ENCODE measurements at places on chromosomes 1 and 21.

DNA sequence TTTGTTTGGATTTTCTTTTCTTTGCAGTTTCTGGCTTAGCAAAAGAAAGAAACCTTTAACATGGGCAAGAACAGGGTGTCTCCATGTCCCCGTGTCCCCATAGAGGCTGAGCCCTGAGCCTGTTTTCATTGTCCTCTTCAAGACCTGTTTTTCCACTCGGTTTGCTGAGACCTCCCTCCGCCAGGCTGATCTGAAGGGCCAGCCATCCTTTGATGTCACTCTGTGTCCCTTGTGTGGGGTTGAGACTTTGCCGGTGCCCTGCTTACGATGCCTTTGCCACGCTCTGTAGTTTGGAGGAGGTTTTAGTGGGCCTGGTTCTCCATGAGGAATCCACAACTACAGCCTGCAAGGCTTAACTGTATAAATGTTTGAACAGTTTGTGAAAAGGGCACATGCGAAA lies 23.8 kb downstream of the IFNGR2 start:
- DNase-seq = no peak

- DNase-seq = no peak
Observed at GRCh38 chr1:201706109-201706508, 122.8 kb upstream of the IPO9 start.

DNA sequence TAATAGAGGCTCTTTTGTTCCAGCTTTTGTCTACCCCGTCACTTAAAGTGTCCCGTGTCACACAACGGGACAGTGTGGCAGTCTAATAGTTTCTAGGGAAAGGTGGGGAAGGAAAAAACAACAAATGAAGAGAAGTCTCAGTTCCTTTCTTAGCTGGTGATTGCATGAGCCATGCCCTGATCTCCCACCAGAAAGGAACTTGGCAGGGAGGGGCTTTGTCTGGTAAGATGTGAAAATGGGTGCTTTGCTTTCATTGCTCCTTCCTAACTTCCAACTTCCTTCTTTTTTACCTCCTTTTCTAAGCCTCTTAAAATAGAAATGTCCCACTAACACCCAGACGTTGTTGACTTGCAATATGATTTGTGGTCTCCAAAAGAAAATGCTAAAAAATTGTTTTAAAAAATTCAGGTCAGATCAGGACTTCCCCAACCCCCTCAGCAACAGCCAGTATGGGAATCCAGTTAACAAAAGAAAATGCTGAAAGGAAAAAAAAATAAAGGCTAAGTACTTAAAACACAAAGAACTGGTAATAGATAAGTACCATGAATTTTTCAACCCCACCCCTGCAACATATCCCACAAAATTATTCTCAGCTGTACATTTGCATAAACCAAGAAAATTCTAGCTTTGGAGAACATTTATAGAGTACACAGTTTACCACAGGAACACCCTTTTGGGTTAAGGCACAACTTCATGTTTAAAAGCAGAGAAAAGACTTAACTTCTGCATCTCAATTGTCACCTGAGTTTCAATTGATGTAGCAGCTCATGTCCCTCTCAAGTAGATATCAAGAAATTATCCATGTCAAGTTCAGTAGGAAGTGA lies 106.2 kb downstream of the NIBAN1 start:
- no peak for DNase-seq

DNA sequence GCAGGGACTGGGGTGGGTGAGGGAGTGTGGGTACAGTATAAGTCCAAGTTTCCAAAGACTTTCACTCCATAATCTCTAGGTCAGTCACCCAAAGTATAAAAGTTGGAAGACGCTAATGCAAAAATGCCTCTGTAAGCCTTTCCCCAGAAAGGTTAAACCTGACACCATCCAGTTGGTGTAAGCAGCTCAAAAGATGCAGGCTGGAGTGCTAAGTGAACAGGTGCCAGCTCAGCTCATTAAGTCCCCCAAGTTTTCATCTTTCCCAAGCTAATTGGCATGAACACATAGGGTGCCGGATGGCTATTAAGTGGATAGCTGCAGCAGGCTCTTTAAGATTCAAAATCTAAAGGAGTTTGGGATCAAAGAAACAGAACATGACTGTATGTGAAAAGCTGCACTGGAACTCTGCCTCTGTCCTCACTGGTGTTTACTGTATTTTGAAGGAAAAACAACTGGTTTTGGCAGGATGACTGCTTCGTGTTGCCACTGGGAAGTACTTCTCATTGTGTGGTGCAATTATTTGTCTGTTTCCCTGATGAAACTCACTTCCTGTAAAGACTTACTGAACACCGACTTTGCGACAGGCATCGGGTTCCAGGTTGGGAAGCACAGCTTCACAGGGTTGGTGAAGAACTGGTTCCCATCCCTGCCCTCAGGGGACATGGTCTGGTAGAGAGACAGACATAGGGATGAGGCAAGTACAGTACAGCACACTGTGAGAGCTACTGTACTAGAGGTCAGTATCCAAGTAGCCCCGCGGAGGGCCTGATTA lies 152.7 kb downstream of the DAB1 start:
- DNase-seq = no peak

GRCh38 chr21:31880816-31881215 lies 8.0 kb downstream of the HUNK start:
- no peak for DNase-seq

GRCh38 chr1:158818560-158818959 lies 12.6 kb upstream of the MNDA start:
- no peak for DNase-seq

- no peak for DNase-seq
Observed at GRCh38 chr1:230707732-230708630, 5.9 kb downstream of the AGT start.

GRCh38 chr1:19046972-19047731 lies 90.7 kb upstream of the IFFO2 start:
- DNase-seq = no peak

- no peak for DNase-seq
Observed at GRCh38 chr1:25774206-25774803, 25.7 kb upstream of the SELENON start.

DNA sequence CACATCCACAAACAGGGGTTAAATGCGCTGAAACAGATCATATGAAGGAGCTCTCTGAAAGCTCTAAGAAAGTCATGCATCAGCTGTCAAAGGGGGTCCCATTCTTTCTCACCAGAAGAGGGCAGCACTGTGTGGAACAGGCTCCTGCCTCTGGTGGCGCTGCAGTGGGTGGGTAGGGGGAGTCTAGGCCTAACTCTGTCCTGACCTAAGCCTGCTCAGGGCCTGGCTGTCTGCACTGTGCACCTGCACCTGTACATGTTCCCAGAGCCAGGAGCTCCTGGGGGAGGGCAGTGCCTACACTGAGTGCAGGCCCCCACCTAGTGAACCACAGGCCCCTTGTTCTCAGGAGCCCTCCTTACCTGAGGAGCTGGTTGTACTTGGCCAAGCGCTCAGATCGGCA lies 16.0 kb downstream of the ENO1 start:
- no peak for DNase-seq

GRCh38 chr1:9687120-9687873 lies 35.8 kb downstream of the PIK3CD start:
- peak; percentile 55 for DNase-seq

DNA sequence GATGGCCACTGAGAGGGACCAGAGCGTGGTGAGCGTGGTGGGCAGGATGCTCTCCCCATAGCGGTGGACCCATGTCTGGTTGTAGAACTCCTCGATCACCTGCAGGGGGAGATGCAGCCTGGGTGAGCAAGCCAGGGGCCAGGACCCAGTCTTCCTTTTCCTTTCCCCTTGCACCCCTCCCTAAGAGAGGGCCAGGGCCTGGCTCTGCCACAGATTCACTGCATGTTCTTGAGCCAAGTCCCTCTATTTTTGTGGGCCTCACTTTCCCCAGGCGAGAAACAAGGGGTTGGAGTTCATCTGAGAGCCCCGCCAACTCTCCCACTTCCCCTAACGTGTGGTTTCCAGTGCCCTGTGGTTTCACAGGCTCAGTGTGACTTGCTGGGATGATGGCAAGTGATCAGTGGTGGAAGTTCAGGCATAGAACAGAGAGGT lies 27.5 kb downstream of the SLC2A1 start:
- DNase-seq = no peak

GRCh38 chr1:65872301-65872700 lies 79.6 kb downstream of the PDE4B start:
- no peak for DNase-seq

GRCh38 chr1:29970747-29971325 lies 734.5 kb downstream of the PTPRU start:
- DNase-seq = no peak

DNA sequence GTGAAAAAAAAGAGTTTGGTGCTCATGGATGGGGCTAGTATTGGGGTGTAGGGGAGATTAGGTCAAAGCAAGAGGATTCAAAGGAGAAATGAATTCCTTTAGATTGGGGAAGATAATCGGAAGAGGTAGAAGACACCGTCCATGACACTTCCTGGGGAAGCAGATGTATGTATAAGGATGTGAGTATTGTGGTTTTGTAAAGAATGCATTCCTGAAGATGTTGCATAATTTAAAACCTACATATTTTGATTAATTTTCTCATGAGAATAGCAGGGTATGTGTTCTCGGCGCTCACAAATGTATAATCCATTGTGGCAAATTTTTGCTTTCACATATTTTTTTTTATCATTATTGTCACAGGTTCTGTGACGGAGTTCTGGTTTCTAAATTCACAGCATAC lies 5.5 kb upstream of the LGALS8 start:
- no peak for DNase-seq

DNA sequence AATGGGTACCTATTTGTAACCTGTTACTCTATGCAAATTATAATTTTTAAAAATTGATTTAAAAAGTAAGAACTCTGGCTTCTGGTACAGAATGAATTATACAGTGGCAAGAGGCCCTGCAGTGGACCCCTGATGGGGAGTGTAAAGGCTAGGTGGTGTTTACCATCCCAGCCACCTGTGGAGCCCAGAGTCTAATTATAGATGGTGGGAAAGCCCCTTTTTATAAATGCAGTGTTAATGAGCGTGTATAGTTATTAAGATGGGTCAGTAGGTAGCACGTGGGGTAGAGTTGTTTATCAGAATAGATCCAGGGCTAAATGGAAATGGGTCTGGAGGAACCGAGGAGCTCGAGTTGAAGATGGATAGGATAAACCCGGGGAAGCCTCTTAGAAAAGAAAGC lies 13.9 kb upstream of the PRELP start:
- no peak for DNase-seq

DNA sequence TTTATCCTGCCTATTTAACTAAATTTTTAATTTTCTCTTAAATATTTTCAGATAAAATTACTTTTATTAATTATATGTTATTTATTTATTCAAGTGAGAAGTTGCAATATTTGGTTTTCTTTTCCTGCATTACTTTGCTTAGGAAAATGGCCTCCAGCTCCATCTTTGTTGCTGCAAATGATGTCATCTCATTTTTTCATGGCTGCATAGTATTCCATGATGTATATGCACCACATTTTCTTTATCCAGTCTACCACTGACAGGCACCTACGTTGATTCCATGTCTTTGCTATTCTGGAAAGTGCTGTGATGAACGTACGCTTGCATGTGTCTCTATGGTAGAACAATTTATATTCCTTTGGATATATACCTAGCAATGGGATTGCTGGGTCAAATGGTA lies 186.9 kb upstream of the LYPLAL1 start:
- DNase-seq = no peak

DNA sequence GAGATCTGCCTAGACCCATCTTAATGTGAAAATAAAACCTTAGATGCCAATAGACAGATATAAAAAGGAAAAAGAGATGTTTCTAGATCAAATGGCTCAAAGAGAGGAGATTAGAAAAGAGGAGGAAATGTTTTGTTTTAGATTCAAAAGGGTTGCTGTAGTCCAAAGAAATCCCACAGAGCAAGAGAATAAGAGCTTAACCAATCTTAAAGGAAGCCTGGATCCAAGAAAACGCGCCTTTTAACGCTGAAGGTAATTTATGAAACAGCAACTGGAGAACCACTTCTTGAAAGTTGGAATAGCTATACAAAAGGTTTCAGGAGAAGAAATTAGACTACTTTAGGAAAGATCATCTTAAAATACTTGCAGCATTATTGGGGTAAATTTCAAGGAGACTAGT lies 298.8 kb downstream of the BRINP2 start:
- DNase-seq = no peak

GRCh38 chr1:78619803-78620579 lies at the start of gene IFI44L:
IFI44L (plus strand) TSS chr1:78620448; CDS start chr1:78627916, 7,468 bp downstream.
- DNase-seq = peak; percentile 27

- DNase-seq = no peak
Observed at GRCh38 chr1:217482356-217483102, 148.4 kb downstream of the GPATCH2 start.

- no peak for DNase-seq
Observed at GRCh38 chr1:44784094-44785028, 3.6 kb downstream of the BEST4 start.

GRCh38 chr1:164588516-164589341 lies 29.7 kb downstream of the PBX1 start:
- no peak for DNase-seq

GRCh38 chr1:54280651-54281050 lies 80.7 kb downstream of the MRPL37 start:
- no peak for DNase-seq

GRCh38 chr21:38793926-38794713 lies 11.6 kb upstream of the ETS2 start:
- no peak for DNase-seq

- DNase-seq = no peak
Observed at GRCh38 chr1:1206376-1206965, at the start of gene TNFRSF18. TNFRSF18 (minus strand) TSS chr1:1206592; CDS start chr1:1206571, 21 bp downstream.

DNA sequence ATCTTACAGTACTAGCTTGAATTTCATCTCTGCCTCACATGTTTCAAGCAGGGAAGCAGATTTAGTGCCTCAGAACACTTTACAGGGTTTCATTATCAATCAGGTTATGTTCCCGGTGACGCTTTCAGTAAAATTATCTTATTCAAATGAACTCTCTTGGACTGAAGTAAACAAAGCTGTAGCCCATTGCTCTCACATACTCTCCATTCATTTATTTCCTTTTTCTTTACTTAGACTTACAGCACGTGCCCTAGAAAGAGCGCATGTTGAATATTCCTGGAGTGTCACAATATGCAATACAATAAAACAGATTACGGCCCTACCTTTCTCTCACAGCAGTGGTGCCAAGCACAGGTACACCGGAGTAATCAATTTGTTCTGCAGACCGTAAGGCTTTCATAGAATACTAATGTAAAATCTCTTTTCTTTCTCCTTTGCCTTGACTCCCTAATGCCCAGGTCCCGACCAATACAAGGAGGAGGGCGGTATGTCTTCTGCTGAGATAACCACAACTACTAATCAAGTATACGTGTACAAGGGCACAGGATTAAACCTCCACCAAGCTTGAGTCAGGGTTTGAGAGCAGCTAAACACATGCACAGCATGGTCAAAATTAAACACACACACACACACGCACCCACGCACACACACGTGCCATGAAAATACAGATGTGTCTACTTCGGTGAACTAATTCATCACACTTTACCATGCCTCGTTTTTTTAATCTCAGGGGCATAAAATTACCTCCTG lies 62.8 kb downstream of the NRIP1 start:
- DNase-seq = no peak

Measured in stimulated activated CD8-positive, alpha-beta memory T cell treated with anti-CD3 and anti-CD28 coated beads, Interleukin-7, amount 100 ng/mL, for 1 hour (primary cell).